ENCODE measurements at places on chromosomes 7 and 10.

GRCh38 chr10:13801156-13801906 lies 214.6 kb downstream of the PRPF18 start:
- DNase-seq, result no peak

- no peak for DNase-seq
These were observed 30.8 kb upstream of the GPAM start for GRCh38 chr10:112214298-112214926.

DNA sequence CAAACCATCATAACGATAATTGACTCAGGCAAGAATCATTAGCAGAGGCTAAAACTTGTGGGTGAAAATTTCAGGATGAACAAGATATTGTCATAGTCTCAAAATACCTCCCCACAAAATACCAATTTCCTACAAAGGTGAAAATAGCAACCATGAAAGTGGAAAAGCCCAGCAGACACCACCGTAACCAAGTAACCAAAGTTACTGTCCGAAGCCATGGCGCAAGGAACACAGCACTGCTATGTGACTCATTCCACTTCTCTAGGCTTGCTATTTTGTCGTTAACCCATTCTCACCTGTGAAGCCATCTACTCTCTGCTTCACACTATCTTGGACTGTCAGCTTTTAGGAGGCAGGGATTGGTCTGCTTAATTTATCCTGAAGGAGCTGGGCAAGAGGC lies 113.8 kb upstream of the CACUL1 start:
- no peak for DNase-seq

DNA sequence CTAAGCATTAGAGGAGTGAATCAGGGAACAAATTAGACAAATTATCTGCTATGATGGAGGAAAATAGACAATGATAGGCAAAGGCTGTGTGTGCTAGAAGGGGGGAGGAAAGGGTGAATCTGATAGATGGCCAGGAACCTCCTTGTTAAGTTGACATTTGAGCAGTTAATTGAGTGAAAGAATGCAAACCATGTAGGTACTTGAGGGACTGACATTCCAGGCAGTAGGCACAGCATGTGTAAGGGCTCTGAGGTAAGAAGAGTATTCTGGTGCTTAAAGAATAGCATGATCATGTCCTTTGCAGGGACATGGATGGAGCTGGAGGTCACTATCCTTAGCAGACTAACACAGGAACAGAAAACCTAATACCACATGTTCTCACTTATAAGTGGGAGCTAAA lies 48.6 kb upstream of the TES start:
- DNase-seq, result no peak

GRCh38 chr10:92527716-92528115 lies 46.2 kb downstream of the IDE start:
- DNase-seq, result no peak

GRCh38 chr7:24908166-24908565 lies 71.8 kb downstream of the OSBPL3 start:
- no peak for DNase-seq

DNA sequence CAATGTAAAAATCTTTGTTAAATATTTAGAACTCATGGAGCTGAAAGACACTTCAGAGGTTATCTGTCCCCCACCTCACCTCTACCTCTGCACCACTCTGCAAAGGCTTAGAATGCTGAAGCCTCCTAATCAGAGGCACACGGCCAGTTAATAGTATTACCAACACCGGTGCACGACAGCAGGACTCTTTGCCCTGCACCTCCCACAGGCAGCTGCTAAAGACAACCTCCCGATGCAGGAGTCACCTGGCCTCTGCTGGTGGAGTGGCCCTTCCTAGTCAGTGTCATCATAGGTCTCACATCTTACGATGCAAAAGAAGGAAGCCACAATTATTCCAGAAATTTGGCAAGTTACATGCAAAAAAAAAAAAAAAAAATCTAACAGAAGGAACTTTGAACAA lies 66.6 kb upstream of the MGMT start:
- DNase-seq, result no peak

DNA sequence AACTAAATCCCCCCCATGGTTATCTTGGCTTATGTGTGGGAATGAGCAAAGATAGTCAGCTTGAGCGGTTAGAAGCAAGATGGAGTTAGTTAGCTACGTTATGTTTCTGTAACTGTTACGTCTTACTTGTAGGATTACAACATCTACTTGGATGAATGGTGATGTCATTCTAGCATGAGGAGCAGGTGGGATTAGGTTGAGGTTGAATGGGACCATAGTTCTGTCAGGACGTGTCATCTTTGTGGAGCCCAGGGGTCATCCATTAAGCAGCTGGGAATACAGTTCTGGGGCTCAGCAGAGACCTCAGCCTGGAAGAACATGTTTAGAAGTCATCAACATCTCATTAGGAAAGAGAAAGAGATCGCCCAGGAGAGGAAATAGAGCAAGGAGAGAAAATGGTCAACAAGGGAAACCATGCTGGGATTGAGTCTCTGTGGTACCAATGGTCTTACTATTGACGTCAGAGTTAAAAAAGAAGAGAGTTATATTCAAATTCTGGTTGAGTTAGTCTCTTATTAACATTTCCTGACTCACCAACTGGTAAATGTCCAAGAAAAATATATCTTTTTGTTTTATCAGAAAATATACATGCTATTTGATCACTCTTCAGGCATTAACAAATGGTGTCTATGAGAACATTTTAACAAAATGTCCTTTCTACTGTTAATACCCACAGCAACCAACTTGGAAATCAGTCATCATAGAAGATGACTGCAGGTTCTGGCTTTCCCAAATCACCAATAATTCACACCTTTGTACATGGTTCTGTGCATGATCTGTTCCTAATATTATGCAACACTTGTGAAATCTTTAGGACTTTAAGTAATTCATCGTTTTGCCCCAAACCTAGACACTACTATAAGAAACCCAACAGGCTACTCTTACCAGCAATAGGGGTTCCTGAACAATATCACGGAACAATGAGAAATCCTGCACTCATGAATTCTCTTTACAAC lies 96.9 kb downstream of the KIAA1217 start:
- no peak for DNase-seq

- DNase-seq, result peak; percentile 56
These were observed 127.8 kb downstream of the CELF2 start for GRCh38 chr10:11145495-11145855.

DNA sequence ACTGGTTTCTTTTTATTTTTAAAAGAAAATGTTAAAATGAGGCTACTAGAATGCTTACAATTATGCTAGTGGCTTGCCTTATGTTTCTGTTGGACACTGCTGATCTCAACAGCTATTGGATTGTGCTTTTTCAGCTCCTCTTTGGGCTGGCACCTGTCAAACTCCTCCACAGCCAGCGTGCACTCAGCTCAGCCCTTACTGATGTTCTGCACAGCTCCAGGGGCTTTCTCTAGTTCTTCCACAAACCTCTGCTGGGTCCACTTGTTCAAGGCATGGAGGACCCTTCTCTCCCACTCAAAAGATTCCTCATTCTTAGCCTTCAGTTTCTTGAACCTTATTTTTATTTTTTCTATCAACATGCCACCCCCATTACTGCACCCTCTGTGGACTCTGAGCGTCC lies 96.0 kb downstream of the VIPR2 start:
- no peak for DNase-seq

- DNase-seq, result no peak
These were observed 73.2 kb upstream of the NEUROD6 start for GRCh38 chr7:31413766-31414165.

DNA sequence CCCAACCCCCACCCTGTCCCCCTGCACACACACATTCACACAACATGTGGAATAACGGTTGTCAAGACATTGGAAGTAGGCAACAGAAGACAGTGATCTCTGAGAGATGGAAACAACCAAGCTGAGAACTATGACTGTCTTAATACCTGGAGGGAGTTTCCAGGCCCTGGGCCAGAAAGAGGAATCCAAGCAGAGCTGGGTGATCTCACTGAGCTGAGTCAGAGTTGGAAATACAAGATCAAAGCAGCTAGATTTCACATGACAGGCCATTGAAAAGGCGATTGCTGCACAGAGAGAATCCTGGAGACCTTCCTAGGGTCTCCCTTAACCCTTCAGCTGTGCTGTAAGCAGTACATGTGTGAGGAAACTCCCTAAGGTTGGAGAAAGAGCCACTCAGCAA lies 165.8 kb upstream of the PRSS1 start:
- no peak for DNase-seq

GRCh38 chr7:123666492-123666891 lies 10.8 kb downstream of the LMOD2 start:
- DNase-seq, result no peak

DNA sequence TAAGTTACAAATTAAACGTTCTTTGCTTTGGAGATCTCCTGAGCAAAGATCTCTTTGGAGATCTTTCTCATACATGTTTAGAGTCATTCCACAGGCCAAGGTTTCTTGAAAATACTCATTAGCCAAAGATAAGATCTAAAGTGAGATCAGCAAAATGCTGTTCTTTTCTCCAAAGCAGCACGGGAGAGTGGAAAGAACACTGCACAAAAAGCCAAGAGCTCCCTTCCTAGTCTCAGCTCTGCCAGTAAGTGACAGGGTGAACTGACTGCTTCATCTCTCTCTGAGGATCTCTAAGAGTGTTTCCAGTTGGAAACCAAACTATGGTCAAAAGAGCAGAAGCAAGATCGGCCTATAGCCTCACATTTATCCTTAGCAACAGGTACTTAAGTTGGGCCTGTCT lies 168.4 kb upstream of the ASAH2 start:
- DNase-seq, result no peak

- DNase-seq, result no peak
These were observed 50.8 kb downstream of the ZNF503 start for GRCh38 chr10:75350791-75351190.

GRCh38 chr10:14873090-14873760 lies 5.4 kb upstream of the SUV39H2 start:
- no peak for DNase-seq

DNA sequence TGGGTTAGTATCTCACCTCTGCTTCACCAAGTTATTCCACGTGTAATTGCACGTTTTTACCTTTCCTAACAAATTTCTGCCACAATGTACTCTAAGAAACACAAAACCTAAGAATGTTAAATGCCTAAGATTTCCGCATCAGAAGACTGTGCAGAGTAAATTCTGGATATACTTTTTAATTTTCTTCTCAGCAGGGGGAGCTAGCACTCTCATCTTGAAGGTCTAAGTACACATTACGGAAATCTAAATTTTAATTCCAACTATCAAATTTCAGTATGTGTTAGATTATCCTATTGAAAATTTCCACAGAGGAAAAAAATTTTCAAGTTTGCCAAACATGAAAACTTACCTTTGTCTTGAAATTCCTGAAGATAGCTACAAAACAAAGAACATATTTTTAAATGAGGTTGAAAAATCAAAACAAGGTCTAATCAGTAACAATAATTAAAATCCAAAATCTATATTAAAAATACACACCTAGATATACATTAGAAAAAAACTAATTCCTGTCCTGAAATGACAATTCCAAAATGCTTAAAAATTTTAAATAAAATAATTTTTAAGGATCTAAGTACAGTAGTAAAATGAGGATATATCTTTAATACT lies 10.5 kb downstream of the SKAP2 start:
- no peak for DNase-seq

GRCh38 chr10:1425879-1426278 lies 311.4 kb downstream of the ADARB2 start:
- DNase-seq, result no peak

GRCh38 chr10:70786799-70787415 lies 1.7 kb upstream of the TBATA start:
- DNase-seq, result no peak

DNA sequence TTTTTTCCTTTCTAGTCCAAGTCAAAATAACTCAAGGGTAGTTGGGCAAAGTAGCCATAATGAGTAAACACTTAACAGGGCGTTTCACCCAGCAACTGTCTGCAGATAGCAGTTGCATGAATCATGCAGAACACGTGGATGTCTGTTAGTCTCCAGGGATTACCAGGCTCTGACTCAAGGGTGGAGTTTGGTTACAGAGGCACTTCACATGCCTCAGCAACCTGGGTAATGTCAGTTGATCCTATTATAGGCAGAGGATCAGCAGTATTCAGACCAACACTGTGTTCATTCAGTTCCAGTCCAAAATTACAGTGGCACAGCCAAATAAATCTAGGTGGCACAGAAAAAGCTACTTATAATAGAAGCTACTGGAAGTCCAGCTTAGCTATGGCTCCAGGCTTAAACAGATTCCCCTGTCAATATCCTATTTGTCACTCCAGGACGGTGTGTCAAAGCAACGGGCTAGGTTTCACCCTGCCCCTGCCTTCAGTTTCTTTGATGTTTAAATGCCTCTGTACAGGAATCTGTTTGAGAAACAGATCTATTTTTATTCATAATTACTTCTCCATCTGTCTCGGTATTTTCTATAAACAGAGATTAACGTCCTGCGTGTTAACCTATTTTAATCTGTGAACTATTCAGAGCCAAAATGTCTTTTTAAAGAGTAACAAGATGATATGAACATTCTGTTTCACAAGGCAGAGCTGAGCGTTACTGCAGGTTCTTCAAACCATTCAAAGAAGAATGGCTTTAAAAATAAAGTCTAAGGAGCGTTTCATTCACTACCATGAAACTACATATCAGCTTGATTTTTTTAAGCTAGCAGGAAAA lies 162.6 kb upstream of the AKR1E2 start:
- DNase-seq, result no peak

DNA sequence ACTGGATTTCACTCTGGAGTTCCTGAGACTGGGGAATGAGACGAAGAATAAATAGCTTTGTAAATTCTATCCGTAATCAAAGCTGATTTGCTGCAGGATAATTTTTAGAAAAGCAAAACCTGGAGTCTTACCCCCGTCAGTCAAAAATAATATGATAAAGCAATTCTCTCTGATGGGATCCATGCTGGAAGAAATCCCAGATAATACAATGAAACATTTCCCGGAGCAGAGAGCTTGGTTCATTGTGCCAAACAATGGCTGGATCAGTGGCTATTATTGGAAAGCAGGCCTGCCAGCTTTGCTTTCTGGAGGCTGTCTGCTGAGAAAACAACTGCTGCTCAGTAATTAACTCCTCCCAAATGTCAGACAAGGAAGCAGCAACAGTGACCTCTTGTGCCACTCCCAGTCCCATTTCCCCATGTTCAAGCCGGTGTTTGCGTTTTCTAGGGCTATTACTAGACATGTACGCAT lies 609.4 kb upstream of the PCDH15 start:
- no peak for DNase-seq

GRCh38 chr7:69213878-69214277 lies 384.4 kb upstream of the AUTS2 start:
- no peak for DNase-seq

GRCh38 chr10:44013981-44014380 lies 365.3 kb upstream of the ZNF32 start:
- DNase-seq, result no peak

- DNase-seq, result no peak
These were observed 527 bp downstream of the PDIA4 start for GRCh38 chr7:149027611-149028345.

GRCh38 chr7:92332782-92333181 lies 87.0 kb downstream of the ANKIB1 start:
- DNase-seq, result no peak
